ENCODE measurements at places on chromosomes 7 and 10.

DNA sequence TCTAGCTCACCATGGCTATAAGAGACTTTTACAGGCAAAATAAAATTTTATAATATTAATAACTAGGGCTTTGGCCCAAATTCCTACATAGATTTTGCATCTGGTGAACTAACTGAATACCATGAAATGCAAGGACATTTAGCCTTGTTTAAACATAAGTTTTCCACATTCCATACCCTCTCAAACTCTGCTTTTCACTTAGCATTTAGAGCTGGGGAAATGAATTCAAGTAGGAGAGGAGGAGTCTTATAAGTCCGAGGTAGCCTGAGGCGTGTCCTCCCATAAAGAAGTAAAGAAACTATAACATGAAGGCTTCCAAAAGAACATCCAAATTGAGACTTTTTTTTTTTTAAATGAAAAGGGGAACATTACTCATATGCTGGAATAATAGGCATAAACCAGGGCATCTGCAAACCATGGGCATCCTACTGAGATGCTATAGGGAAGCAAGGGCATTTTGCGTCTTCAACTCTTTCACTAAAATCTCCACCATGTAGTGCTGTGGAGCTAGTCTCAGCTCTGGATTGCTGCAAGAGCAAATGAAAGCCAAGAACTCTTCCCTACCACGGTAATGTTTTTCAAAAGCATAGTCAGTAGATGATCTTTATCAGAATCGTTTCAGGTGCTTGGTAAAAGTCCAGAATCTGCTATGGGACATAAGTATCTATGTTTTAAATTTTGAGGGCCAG lies 79.1 kb downstream of the PALS2 start:
- no peak for DNase-seq

DNA sequence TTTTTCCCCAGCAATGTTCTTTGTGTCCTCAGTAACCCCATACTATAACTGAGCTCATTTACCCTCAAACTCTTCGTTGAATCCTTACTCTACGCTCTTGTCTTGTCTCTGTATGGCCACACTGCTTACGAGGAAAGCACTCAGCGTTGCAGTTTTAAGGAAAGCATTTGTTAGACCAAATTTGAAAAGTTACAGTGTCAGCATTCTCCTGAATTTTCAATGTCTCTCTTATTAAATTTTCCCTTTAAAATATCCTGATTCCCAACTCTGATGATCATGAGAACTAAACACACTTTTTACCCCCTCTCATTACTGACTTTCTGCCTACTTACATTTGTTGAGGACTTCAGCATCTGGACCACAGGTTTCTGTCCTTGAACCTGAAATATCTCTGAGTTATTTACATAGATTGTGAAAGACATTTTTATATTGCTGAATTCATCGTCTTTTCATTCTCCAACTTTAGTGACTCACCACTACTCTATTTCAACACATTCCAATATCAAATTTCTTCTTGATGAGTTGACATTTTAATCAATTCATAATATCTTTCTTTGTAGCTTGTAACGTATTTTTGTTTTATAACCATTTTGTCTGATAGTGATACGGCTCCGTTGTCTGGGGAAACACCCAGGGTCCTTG lies 19.8 kb upstream of the VWDE start:
- DNase-seq, result no peak

DNA sequence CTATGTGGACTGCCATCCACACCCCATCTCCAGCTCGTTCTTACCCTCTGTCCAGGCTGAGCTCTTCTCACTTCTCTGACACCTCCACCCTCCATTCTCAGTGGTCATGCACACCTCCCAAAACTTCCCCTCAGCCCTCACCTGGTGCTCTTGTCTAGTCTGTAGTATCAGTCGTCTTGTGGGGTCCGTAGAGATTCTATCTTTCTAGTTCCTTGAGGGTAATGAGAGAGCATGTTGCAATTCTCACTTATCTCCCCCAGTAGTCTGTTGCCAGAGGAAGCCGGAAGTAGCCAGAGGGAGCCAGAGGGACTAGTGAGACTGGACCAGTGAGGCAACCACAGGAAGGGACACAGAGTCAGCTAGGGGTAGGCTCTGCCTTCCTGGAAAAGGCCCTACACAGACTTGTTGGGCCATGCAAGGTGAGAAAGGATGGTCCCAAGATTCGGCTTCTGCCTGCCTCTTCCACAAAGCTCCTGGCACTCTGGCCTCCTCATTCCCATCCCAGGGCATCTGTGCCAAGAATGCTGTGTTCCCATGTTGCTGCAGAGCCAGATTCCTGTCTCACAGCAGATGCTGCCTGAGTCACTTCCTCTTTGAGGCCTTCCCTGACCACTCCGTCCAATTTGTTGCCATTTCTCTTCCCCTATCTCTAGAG lies 50.6 kb upstream of the DUSP5 start:
- no peak for DNase-seq

DNA sequence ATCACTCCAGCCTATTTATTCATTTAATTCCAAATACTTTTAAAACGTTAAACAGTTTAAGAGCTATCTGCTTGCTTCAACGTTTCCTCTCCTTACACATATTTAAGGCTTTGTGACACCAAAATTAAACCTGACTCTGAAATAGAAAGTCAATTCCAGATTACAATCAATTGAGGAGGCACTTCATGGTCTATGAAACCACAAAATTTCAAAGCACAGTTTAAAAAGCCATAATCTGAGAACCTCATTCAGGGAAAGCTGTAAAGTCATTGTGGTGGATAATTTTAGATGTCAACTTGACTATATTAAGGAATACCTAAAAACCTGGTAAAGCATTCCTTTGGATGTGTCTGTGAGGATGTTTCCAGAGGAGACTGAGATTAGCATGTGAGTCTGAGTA lies 6.2 kb downstream of the SNX13 start:
- no peak for DNase-seq

GRCh38 chr7:118938845-118939244 lies 714.3 kb downstream of the ANKRD7 start:
- no peak for DNase-seq

DNA sequence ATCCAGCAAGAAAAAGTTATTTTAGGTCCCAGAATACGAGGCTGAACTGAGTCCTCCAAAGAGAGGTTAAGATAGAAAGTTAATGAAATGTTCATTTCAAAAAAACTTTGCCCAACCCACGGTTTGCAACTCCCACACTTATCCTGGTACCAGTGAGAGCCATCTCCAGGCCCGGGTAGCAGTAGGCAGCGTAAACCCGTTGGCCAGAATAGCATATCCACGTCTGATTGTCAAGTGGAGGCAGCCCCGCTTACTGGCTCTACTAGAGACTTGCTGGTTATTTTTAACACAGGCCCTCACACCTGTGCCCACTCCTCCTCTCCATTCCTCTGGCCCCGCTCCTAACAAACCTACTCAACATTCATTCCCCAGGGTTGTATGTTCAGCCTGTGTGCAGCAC lies 109.7 kb downstream of the HIP1 start:
- DNase-seq, result no peak

DNA sequence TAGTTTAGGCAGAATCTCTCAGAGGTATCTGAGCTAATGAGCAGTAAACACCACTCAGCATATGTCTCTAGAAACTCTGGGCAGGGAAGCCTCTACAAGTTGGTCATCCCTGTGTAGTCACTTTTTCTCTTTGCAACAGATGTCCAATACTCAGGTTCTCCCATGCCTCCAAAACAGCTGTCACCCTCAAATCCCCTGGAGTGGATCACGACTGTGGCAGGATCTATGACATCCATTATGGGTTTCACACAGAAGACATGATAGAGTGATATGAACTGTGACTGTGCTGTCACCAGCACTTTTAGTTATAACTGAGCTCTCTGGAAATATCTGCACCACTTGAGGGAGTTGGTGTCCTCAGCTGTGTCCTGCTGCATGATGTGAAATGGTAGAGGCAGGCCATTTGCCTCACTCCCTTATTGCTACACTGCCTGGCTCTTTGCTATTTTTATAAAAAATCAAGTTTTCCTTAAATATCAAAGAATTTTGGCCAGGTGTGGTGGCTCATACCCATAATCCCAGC lies 24.1 kb upstream of the ZNRF2 start:
- no peak for DNase-seq

DNA sequence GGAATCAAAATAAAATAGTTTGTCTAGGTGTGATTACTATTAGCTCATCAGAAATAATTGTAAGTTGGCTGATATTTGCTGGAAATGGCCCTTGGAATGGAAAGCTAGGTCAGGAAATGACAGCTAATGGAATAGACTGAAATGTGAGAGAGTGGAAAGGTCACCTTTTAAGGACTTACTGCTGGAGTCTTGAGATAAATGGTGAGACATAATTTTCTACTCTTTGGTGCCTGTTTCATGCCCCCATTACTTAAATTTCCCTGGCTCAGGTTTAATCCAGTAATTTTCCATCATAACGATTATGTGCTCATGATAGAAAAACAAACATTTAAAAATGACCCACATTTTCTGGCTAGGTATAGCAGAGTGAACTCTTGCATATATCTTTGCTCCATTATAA lies 123.6 kb downstream of the ADAM22 start:
- DNase-seq, result no peak

- no peak for DNase-seq
These were observed 86.2 kb downstream of the SH3PXD2A start for GRCh38 chr10:103769176-103769575.

GRCh38 chr10:98414932-98415730 lies at the start of gene PYROXD2:
TSS of gene PYROXD2 (minus strand) at chr10:98415182. CDS start at chr10:98415135, 47 bp downstream.
- peak; percentile 84 for DNase-seq

DNA sequence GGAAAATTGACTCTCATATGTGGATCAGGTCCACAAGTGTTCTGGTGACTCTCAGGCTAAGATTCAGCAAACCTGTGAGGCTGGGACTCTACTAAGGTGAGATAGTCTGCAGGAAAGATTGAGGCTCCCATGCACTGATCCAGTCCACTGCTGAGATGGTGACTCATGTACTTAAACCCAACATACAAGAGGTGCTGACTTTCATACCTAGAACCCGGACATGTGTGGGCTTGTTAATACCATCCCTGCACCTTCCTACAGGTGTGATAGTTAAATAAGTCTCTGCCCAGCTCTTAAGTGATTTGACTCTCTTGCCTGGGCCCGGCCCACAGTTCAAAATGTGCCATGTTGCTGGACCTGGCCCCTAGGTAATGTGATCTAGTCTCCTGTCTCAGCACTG lies 27.1 kb upstream of the ZNF107 start:
- no peak for DNase-seq

GRCh38 chr7:153413540-153414287 lies 638.5 kb upstream of the DPP6 start:
- DNase-seq, result no peak

DNA sequence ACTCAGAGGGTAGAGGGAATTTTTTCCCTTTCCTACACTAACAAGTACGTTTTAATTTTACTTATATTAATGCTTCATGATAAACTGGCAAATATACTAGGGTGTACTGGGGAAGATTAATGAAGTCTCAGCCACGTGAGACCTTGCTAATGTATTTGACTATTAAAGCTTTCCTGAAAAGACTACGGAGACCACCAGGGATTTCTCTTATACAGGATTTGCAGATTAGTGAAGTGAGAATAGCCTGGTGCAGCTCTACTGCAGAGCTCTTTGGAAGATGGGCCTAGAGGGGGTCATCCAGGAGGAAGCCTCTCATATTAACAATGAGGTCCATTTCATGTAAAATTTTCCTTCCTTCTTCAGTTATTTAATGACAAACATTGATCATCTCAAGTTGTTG lies 379.0 kb downstream of the SORCS1 start:
- peak; percentile 79 for DNase-seq

DNA sequence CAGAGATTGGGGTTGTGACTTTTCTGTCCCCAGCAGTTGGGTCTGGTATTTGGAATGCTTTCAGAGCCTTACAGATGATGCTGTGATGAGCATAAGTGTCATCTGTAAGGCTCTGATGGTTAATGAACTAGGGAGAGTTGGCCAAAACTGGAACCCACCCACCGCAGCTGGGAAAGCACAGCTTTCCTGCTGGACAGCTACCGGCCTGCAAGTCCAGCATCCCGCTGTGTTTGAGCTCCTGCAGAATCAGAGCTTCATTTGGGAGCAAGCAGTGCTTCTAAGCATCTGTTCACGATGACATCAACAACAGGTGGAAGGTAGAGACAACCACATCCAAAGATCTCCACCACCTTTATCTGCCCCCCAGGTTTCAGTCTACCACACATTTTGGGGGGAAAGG lies 11.7 kb downstream of the UCN3 start:
- DNase-seq, result no peak

DNA sequence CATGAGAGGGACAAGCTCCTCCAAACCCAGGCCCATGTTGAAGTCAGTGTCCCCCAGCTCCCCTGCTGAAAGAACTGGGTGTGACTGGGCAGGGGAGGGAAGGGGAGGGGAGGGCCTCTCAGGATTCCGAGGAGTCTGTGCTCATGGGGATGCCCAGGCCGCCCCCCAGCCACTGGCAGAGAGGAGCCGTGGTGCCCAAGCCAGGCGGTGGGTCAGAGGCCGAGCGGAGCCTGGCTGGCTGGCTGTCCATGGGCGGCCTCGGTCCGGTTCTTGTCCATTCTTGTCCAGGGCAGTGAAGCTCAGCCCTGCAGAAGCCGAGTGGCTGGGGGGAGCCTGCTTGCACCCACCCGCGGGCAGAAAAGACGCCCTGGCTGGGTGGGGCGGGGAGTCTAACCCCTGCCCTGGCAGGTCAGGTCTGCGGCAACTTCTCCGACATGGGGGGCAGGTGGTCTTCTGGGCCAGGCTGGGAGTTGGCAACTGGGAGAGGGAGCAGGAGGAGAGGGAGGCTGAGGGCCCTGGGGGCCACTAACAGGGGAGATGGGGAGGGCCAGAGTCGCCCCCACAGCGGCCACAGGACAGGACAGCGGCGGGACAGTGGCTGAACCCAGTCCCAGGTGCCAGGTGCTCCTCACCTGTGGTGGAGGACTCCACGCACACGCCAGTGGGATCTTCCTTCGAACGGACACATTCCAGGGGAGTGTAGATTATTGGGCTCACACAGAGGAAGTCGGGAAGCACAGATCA lies 54.1 kb downstream of the FOXL3 start:
- DNase-seq, result no peak

All from brain (organoid and tissue), 16 donors.